ENCODE measurements at places on chromosomes 4 and X. TPM values are rescaled to one million over a fixed set of nuclear protein-coding genes. Genes with fewer than 3 reads are reported as not detected.

PRRG3 gene
- 2.0 TPM for total RNA-seq

- no peak for ATAC-seq
Measured at GRCh38 chrX:130563476-130563875, 161.7 kb downstream of the RBMX2 start.

- no peak for ATAC-seq
Measured at GRCh38 chr4:94811643-94812042, 53.9 kb downstream of the BMPR1B start.

GRCh38 chrX:63809173-63809572 lies 24.2 kb upstream of the ARHGEF9 start:
- ATAC-seq = no peak

- peak; percentile 76 for ATAC-seq
Measured at GRCh38 chrX:123830309-123830708, 29.5 kb upstream of the XIAP start.
